Stimulated activated CD4-positive, alpha-beta T cell treated with anti-CD3 and anti-CD28 coated beads, Interleukin-1b, Interleukin-23, amount 100 ng/mL, for 24 hours (primary cell): ENCODE measurements at places on chromosomes 11 and 22.

- DNase-seq: no peak
These were observed 36.1 kb upstream of the ANKK1 start for GRCh38 chr11:113351480-113351879.

DNA sequence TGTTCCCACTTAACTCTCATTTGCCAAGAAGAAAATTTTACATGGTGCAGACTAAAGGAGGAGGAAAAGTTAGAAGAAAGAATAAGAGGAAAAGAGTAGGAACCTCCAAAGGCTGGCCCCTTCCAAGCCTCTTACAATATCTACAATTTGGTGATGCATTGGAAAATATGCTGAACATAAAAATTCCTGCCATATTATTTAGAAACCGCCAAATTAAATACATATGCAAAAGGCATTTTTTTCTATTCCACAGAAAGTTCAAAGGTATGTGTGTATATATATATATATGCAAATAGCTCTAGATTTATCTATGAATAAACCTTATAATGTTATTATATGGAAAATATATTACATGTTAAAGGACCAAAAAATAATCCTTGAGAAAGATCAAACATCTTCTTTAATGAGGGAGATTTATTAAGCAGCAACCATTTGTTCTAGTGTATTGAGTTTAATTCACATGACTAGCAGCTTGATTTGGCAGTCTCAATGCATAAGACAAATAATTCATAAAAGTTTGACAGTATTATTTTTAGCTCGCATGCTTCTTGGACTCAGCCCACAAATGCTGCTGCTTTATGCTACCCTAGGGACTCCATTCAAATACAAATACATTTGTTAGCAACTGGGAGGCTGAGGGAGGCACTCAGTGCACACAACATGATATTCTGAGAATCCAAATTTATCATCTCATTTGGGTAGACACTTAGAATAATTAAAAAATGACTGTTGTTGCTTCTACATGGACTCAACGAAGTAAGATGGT is 184.9 kb downstream of the SBF2 start:
- no peak for DNase-seq

DNA sequence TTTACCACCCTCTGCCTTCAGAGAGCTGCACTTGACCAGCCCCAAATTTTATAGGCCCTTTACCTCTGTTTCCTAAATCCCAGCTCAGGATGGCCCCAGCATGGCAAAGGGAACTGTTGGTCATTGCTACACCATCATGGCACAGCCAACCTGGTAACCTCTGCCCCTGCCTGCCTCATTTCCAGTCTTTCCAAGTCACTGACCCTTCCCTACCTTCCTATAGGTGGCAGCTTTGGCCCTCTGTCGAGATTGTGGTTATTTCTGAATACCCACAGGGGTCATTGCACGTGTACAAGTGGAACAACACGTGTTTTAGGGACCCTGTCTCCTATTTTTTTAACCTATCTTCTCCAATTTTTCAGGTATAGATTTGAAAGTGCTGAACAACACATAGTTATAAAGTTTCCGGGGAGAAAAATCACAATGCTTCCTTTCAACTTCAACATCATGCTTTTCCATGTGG is 2.8 kb downstream of the GALNT18 start:
- no peak for DNase-seq

DNA sequence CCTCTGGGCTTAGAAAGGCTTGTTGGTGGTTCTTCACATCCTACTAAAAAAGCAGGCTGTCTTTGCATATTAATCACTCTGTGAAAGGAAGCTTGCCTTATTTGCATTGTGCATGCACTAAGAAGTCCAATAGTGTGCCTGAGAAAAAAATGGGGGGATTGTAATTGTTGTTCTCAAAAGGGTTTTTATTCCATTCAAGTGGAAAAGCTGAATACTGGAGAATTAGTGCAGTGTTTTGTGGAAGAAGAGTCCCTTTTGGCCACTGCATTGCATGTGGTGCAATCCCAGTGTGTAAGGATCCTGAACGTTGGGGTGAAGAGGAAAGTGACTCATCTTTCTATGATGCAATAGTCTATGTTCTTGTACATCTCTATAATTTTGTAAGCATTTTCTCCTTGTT is 16.5 kb downstream of the NCAM1 start:
- DNase-seq: no peak

DNA sequence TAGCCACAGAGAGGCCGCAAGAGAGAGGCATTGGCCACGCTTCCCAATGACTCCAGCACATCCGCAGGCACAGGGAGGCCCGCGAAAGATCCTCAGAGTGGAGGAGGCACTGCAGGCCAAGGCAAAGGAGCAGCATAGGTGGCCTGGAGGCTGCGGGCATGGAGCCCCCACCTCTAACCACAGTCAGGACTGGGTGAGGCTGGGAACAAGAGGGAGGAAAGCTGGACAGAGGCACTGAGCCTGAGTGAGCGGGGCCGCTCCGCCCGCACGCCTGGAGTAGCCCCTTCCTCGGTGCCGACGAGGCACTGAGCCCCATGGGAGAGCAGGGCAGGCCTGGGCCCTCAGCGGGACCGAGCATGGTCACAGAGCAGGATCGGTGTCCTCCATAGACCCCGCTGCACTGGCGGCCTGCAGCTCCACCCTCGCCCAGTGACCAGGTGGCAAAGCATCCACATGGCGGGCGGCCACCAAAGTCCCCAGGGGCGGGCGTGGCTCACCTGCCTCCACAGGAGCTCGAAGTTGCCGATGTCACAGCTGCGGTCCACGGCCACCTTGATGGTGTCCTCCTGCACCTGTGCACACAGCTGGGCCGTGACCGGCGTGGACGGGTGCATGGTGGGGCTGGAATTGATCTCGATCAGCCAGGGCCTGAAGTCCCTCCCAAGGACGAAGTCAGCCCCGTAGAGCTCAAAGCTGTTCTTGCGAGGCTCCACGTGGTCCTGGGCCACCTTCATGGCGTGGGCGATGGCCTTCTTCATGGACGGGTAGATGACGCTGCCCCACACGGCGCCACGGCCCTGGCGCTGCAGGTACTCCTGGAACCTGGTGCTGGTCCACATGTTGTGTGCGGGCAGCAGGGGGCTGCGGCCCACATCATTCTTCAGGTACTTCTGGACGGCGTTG is 18.9 kb upstream of the IL17REL start:
- DNase-seq: no peak
